Activated CD4-positive, alpha-beta T cell treated with anti-CD3 and anti-CD28 coated beads, Interleukin-2, amount 10 ng/mL, durations not matched to agents 24 days and 14 days (primary cell): ENCODE measurements at places on chromosomes 7 and 10. TPM values are rescaled to one million over a fixed set of nuclear protein-coding genes. Genes with fewer than 3 reads are reported as not detected.
A peak's percentile ranks its signal among the peaks of the same experiment; 100 is the strongest.

Gene ADO
- total RNA-seq: 43.6 and 43.8 TPM in 2 replicates

Gene CALCR
- not detected in 2 replicates for total RNA-seq

DNA sequence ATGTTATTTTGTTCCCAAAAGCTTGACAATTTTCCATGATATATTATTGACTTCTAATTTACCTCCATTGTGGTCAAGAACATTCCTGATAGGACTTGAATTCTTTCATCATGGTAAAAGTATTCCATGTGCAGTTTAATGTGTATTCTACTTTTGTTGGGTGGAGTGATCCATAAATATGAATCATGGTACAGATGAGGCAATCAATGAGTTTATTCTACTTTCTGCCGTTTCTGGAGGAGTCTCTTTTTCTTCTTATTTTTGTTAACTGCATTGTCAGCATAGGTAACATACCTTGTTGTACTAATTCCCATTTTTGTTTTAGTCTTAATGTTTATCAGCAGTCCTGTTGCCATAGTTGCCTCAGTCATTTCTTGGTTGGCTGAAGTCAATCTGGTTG is 69.6 kb downstream of the SHOC2 start:
- no peak overlapping the region for H3K4me3 ChIP-seq
- no peaks in the 10 kb centered on the region for H3K27me3 ChIP-seq
- peaks cover 25% of the 10 kb centered on the region for H3K4me1 ChIP-seq
- no peak overlapping the region for H3K27ac ChIP-seq
- DNase-seq: no peak

Gene GALNT17
- total RNA-seq: not detected in 2 replicates

Gene OR2A2
- not detected in 2 replicates for total RNA-seq

DNA sequence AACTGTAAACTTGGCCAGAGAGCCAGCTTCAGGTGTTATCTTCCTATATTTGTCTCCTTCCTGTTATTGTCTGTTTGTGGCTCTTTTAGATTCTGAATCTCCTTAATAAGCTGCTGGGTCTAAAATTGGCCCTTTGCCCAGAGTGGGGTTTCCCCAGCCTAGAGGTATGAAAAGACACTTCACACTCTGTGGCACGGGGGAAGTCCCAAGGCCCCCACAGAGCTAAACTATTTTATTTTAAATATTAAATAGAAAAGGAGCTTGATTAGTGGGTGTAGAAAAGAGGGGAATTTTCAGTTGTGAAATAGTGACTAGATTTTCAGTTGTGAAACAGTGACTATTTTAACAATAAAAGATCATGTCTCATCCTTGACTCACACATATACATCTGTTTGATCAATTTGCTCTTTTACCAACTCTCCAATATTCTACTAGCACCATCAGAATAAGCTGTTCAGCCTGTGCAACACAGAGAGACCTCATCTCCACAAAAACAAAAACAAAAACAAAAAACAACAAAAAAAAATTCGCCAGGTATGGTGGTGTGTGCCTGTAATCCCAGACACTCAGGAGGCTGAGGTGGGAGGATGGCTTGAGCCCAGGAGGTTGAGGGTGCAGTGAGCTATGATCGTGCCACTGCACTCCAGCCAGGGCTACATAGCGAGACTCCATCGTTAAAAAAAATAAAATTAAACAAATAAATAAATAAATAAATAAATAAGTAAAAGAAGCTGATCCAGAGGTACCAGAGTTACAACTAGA is 24.9 kb upstream of the ADO start:
- H3K36me3 ChIP-seq: no peaks in the 10 kb centered on the region
- peak overlapping the region; percentile 68 for H3K27ac ChIP-seq
- peaks cover 12% of the 10 kb centered on the region for H3K27me3 ChIP-seq
- peaks cover 31% of the 10 kb centered on the region for H3K4me1 ChIP-seq

DNA sequence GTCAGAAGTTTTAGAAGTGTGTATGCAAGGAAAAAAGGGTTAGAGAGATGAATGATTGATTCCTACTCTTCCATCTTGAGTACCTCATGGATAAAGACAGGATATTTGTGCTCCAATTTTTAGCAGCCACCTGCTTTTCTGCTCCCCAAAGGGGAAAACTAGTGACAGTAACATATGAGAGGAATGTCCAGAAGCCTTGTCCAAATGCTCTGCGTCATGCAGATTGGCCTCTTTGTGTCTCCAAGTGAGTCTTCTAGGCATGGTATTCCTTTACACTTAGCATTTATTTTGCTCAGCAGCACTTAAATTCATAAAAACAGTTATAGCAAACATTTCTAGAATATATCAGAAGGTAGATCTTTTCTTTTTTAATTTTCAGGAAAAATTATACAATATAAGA is 306.8 kb downstream of the CNTNAP2 start:
- no peak overlapping the region for H3K4me3 ChIP-seq
- no peaks in the 10 kb centered on the region for H3K4me1 ChIP-seq
- no peak for DNase-seq
- no peaks in the 10 kb centered on the region for H3K27me3 ChIP-seq
- no peak overlapping the region for H3K27ac ChIP-seq
- H3K36me3 ChIP-seq: no peaks in the 10 kb centered on the region

Gene TRPV6
- not detected in 2 replicates for total RNA-seq

- DNase-seq: no peak
- H3K36me3 ChIP-seq: no peaks in the 10 kb centered on the region
- no peaks in the 10 kb centered on the region for H3K4me1 ChIP-seq
- no peaks in the 10 kb centered on the region for H3K27me3 ChIP-seq
- no peak overlapping the region for H3K27ac ChIP-seq
Measured at GRCh38 chr7:126718419-126718818, 534.3 kb downstream of the GRM8 start.

Gene IRF5
- 16.2 and 18.6 TPM in 2 replicates for total RNA-seq

GRCh38 chr7:25642849-25643248 is 414.6 kb upstream of the NPVF start:
- no peaks in the 10 kb centered on the region for H3K27me3 ChIP-seq
- DNase-seq: no peak
- no peaks in the 10 kb centered on the region for H3K4me1 ChIP-seq
- no peaks in the 10 kb centered on the region for H3K36me3 ChIP-seq
- H3K27ac ChIP-seq: no peak overlapping the region

DNA sequence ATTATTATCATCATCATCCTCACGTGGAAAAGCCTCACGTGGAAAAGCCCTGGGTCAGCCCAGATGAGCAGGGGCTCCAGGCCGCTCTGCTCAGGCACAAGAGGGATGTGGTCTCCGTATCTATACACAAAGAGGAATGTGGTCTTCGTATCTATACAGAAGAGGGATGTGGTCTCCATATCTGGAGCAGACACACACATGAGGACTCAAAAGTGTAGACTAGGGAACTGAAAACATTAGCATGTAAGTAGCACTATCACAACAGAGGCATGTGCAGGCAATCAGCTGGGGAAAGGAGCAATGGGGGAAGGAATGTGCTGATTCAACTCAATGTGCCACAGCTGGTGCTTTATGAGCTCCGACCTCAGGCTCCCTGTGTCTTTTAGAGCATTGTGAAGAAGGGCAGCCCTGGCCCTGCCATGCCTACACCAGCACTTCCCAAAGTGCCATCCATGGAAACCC is 86.5 kb downstream of the PLXNA4 start:
- peaks cover 37% of the 10 kb centered on the region for H3K4me1 ChIP-seq
- peaks cover 13% of the 10 kb centered on the region for H3K36me3 ChIP-seq
- H3K27ac ChIP-seq: no peak overlapping the region
- peaks cover 10% of the 10 kb centered on the region for H3K27me3 ChIP-seq
- H3K4me3 ChIP-seq: no peak overlapping the region

Gene TMEM168
- total RNA-seq: 16.2 and 18.3 TPM in 2 replicates

- H3K27me3 ChIP-seq: peaks cover 13% of the 10 kb centered on the region
- no peak overlapping the region for H3K27ac ChIP-seq
- H3K4me3 ChIP-seq: peak overlapping the region; percentile 61
- peaks cover 4% of the 10 kb centered on the region for H3K4me1 ChIP-seq
Measured at GRCh38 chr10:104274762-104275721, 6.1 kb downstream of the GSTO2 start.

Gene PTPRZ1
- total RNA-seq: not detected in 2 replicates

Gene HTR5A
- total RNA-seq: not detected in 2 replicates

Gene LRMDA
- not detected in 2 replicates for total RNA-seq

DNA sequence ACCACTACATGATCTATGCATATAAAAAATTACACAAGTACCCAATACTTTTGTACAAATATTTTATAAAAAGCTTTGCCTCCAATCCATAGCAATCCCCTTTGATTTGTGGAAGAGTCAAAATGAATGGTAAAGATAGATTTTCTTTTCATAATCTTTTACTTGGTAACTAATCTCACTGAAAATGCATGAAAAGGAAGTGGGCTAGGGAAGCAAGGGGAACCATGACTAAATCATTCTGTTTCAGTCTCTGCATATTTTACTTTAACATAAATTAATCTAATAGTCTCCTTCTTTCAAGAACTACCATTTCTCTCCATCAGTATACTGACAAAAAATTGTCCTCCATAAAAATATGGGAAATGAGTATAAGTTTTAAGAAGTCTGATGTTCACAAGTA is 96.9 kb downstream of the TES start:
- no peak overlapping the region for H3K27ac ChIP-seq
- H3K4me3 ChIP-seq: no peak overlapping the region
- no peak for DNase-seq
- H3K36me3 ChIP-seq: no peaks in the 10 kb centered on the region
- H3K27me3 ChIP-seq: peaks cover 8% of the 10 kb centered on the region
- H3K4me1 ChIP-seq: no peaks in the 10 kb centered on the region

DNA sequence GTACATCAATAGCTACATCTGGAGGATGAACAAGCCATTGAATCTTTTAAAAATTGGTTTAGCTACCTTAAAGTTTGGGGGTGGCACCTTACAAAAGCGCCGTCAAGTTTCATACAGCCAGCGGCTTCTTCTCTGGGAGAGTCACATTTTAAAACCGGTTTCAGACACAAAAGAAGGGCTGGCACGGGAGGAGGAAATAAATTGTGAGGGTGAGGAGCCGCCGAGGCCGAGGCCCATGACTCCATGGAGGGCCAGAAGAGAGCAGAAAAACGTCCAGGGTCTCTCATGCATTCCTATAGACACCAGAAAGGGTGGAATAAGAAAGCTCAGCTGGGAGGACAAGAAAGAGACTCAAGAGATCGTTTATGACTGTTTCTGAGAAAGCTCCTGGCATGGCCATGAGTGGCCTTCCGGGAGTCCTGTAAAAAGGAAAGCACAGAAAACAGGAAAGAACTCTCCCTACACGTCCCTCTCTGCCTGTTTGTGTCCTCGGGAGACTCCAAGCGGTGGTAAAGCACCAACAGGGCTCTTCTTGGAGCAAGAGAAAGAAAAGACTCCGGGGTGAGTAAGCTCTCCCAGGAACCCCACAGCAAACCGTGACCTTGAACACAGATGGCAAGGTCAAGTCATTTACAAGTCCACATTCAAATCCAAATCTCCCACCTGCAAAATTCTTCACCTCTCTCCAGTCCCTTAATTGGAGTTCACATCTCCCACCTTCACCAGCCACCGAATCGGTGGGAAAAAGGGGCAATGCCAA is 1.8 kb downstream of the FRAT2 start:
- H3K4me1 ChIP-seq: peaks cover 45% of the 10 kb centered on the region
- peaks cover 28% of the 10 kb centered on the region for H3K36me3 ChIP-seq
- H3K4me3 ChIP-seq: peak overlapping the region; percentile 83
- peak overlapping the region; percentile 78 for H3K27ac ChIP-seq

Gene MMP21
- 0.14 TPM in 1 of 2 replicates, not detected in the other for total RNA-seq

- H3K27ac ChIP-seq: no peak overlapping the region
- H3K36me3 ChIP-seq: no peaks in the 10 kb centered on the region
- DNase-seq: peak; percentile 81
- peaks cover 13% of the 10 kb centered on the region for H3K4me1 ChIP-seq
Measured at GRCh38 chr10:113007343-113007771, 57.3 kb downstream of the TCF7L2 start.

- H3K27ac ChIP-seq: peak overlapping the region; percentile 29
- H3K4me3 ChIP-seq: peak overlapping the region; percentile 90
- no peak for DNase-seq
Measured at GRCh38 chr7:149716007-149716931, 57.1 kb downstream of the ZNF467 start.

GRCh38 chr10:2948127-2948854 is 119.1 kb upstream of the PFKP start:
- H3K27me3 ChIP-seq: peaks cover 2% of the 10 kb centered on the region
- H3K4me3 ChIP-seq: peak overlapping the region; percentile 5
- H3K4me1 ChIP-seq: peaks cover 13% of the 10 kb centered on the region
- DNase-seq: peak; percentile 64
- peak overlapping the region; percentile 77 for H3K27ac ChIP-seq

GRCh38 chr10:81696609-81697388 is 178.2 kb upstream of the NRG3 start:
- no peak for DNase-seq
- no peaks in the 10 kb centered on the region for H3K27me3 ChIP-seq
- no peaks in the 10 kb centered on the region for H3K4me1 ChIP-seq
- no peak overlapping the region for H3K4me3 ChIP-seq
- no peak overlapping the region for H3K27ac ChIP-seq

DNA sequence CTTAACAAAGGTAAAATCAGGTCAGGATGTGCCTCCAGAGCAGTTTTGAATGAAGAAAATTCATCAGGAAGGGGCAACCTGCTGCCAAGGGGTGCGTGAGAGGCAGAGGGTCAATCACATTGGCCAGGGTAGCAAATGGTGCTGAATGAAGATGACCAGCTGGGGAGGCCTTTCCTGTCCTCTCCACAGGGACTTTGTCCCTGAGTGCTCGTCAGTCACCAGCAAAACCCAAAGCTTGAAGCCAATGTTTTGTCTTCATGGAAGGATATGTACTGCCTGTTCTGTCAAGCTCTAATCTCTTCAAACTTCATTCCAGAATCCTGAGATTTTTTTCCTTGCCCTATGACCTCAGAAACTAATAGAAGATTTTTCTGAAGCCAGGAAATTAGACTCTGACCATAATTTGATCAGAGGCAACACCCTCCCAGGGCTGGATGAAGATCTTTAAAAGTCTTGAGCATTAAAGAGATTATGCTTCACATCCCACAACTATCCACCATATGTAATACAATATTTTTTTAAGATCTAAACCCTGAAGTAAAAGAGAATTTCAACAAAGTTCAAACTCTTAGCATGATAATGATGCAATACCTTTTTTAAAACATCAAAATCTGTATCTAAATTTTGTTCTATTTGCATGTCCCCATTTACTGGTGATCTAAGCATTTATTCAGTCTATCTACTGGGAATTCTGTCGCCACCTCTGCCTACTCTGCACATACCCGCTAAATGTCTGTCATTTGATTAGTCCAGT is 243.0 kb downstream of the SNX13 start:
- H3K4me1 ChIP-seq: no peaks in the 10 kb centered on the region
- no peak overlapping the region for H3K4me3 ChIP-seq
- no peak overlapping the region for H3K27ac ChIP-seq

Gene PFKFB3
- 108 TPM in 2 replicates for total RNA-seq

- DNase-seq: no peak
- peaks cover 6% of the 10 kb centered on the region for H3K4me1 ChIP-seq
- H3K27ac ChIP-seq: no peak overlapping the region
- peaks cover 7% of the 10 kb centered on the region for H3K27me3 ChIP-seq
Measured at GRCh38 chr10:28217848-28218247, 85.0 kb downstream of the MPP7 start.

Gene LRRC18
- total RNA-seq: not detected in 2 replicates

- H3K36me3 ChIP-seq: no peaks in the 10 kb centered on the region
- peaks cover 8% of the 10 kb centered on the region for H3K4me1 ChIP-seq
- DNase-seq: no peak
- H3K27ac ChIP-seq: no peak overlapping the region
- no peaks in the 10 kb centered on the region for H3K27me3 ChIP-seq
Measured at GRCh38 chr7:38855867-38856266, 53.1 kb downstream of the VPS41 start.

GRCh38 chr10:75410132-75411005 is 8.8 kb upstream of the ZNF503 start:
- no peaks in the 10 kb centered on the region for H3K36me3 ChIP-seq
- H3K27ac ChIP-seq: no peak overlapping the region
- H3K4me3 ChIP-seq: peak overlapping the region; percentile 65
- H3K4me1 ChIP-seq: peaks cover 11% of the 10 kb centered on the region
